Fibroblast of skin of abdomen (primary cell): ENCODE measurements at places on chromosomes 3 and 15.
A peak's percentile ranks its signal among the peaks of the same experiment; 100 is the strongest.

DNA sequence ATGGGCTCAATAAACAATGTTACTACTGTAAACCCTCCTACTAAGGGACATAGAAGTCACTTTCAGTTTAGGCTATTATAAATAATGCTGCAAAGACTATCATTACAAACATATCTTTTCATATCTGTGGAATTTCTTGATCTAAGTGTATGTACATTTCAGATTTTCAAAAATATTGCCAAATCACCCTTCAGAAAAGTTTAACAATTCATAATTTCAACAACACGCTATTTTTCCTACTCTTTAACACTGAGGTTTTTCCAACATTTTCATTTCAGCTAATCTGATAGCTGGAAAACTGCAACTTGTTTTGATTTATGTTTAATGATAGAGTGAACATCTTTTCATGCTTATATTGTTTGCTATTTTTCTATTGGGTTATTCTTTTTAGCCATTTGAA is 69.0 kb downstream of the ALDH1A2 start:
- DNase-seq = no peak

DNA sequence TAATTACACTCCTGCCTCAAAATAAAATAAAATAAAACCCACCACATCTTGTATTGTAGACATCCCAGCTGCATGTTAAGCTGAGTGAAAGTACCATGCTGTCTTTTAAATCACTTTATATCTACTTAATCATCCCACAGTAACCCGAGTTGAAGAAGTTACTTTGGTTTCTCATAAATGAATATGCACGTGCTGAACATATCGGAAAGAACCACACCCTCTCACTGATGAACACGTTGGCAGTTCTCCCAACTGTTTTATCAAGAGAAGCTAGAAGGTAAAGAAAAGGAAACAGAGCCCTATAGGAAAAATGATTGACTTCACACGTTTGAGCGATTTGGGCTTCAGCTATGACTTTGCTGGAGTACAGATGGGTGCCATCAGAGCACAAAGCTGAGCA is 15.9 kb upstream of the TM4SF19 start:
- DNase-seq = no peak

- peak; percentile 32 for DNase-seq
Observed at GRCh38 chr3:194688200-194688740, 2.6 kb downstream of the FAM43A start.

GRCh38 chr3:155335724-155336354 is 42.4 kb upstream of the STRIT1 start:
- DNase-seq = no peak

DNA sequence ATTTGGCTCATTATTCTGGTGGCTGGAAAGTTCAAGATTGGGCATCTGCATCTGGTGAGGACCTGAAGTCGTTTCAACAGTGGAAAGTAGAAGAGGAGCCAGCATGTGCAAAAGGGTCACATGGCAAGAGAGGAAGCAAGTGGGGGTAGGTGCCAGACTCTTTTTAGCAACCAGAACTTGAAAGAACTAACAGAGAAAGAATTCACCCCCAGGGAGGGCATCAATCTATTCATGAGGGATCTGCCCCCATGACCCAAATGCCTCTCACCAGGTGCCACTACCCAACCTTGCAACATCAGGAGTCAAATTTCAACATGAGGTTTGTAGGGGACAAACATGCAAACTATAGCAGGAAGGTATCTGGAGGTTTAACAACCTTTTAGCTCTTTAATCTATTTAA is 10.3 kb upstream of the RYK start:
- DNase-seq = no peak

GRCh38 chr3:63582943-63583500 is 69.5 kb upstream of the SNTN start:
- no peak for DNase-seq

GRCh38 chr3:69210068-69210730 is 87.8 kb upstream of the LMOD3 start:
- DNase-seq = peak; percentile 36

- no peak for DNase-seq
Observed at GRCh38 chr3:78868570-78868969, 899.2 kb downstream of the ROBO1 start.

GRCh38 chr3:172094621-172095557 is 55.5 kb downstream of the FNDC3B start:
- no peak for DNase-seq

DNA sequence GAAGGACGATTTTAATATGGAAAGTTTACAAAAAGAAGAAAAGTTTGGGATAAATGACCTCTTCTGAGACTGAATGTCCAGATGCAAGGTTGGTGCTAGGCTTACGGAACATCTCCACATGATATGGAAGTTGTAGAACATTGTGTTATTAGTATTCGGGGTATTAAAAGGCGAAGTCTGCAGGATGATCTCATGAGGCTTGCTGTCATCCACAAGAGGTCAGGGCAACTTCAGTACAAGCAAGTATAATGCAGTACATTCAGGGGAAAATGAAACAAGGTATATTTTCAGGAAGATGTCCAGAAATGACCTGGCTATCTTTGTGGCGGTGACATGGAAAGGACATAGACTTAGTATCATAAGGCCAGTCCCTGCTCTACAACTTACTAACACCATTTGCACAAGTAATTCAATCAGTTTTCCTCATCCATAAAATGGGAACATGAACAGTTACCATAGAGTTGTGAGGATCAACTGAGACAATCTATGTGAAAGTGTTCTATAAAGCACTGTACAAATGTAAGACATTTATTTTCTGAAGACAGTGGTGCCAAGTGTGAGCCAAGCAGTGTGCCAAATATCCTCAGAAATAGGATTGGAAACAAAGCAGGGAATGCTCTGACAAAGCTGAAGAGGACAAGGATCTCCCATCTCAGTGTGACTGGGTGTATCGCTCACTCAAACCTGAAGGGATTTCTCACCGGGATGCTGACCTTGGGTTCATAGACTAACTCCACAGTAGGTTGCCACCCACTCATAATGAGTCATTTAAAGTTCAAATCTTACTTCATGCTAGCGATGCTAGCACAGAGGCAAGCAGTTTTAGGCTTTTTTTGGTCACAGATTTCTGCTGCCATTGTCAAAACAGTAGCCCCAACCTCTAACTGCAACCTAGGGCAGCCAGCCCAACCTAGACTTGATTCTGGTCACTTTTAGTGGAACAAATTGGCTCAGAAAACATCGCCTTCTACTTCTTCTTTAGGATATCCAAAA is 118.3 kb downstream of the TIGIT start:
- DNase-seq = peak; percentile 45

DNA sequence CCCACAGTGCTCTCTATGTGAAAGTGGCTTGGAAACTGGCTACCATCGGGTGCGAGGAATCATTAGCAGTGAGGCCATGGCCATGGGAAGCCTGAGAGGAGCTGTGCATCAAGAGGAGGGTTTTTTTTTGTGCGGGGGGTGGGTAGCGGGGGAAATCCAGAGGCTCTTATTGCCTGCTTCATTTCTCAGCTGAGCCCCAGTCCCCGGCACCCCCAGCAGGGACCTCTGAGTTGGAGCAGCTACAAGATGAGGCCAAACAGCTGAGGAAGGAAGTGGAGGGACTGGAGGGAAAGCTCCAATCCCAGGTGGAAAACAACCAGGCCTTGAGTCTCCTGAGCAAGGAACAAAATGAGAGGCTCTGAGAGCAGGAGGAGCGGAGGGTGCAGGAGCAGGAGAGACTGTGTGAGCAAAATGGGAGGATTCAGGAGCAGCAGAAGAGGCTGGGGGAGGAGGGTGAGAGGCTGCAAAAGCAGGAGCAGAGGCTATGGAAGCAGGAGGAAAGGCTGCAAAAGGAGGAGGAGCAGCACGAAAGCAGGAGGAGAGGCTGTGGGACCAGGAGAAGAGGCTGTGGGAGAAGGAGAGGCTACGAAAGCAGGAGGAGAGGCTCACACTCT is 76.7 kb downstream of the ADAMTS7 start:
- no peak for DNase-seq
